Hematopoietic multipotent progenitor cell treated with erythropoietin and hydrocortisone succinate and interleukin-3 and kit ligand, for 8 days (in vitro differentiated cells): ENCODE measurements at places on chromosomes 3 and 15.
A peak's percentile ranks its signal among the peaks of the same experiment; 100 is the strongest.

DNA sequence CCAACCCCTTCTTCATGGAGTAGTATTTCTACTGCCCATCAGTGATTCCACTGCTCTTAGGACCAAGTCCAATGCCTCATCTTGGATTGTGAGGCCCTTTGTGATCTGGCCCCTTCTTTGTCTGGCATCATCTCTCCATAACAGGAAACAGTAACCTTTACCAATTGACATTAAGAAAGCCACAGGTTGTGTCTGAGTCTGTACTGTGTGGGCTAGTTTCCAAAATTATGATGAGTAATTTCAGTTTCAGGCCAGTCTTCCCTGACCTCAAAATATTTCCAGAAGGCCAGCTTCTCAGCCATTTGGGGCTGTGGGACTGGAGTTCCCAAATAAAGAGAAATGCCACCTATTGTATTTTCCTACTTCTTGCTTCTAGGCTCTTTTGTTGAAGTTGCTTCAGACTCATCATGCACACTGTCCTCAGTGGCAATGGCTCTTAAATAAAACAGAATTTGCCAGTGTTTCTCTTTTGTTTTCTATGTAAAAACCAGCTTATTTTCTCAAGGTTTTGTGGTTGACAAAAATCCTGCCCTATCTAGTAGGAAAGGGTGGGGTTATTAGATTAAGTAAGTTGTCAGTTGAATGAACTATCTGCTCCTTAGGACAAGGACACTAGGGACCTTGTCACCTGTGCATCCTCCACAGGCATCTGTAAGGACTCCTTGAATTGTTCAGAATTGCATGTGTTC, 47.0 kb upstream of the ACKR4 start:
- DNase-seq, result peak; percentile 21

- no peak for DNase-seq
Measured at GRCh38 chr3:33758281-33758680, 40.1 kb upstream of the PDCD6IP start.

GRCh38 chr15:64824929-64825430, 467 bp downstream of the PIF1 start:
- peak; percentile 38 for DNase-seq

DNA sequence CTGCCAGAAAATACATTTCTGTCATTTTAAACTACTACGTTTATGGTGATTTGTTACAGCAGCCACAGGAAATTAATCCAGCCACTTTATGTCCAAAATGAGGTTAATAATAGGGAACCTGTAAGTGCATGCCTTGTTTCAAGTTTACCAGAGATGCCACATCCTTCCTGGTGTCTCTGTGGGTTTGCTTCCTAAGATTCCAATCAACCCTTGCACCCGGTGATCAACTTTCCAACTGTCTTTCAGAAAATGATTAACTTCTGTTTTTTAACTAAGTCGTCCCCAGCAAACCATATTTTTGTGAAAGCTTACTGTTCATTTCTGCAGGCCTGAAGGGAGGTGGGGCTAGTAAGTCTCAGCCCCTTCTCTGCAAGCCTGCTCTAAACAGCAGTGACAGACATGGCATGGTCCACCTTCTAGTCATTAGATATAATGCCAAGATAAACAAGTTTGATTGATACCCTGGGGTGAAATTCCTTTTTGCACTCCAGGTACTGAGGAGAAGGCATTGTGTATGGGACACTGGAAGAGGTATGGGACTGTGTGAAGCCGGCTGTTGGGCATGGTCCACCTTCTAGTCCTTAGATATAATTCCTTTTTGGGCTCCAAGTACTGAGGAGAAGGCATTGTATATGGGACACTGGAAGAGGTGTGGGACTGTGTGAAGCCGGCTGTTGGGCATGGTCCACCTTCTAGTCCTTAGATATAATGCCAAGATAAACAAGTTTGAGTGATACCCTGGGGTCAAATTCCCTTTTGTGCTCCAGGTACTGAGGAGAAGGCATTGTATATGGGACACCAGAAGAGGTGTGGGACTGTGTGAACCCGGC, 11.1 kb upstream of the TMC3 start:
- no peak for DNase-seq

- no peak for DNase-seq
Measured at GRCh38 chr3:31725976-31726375, 193.3 kb downstream of the STT3B start.

DNA sequence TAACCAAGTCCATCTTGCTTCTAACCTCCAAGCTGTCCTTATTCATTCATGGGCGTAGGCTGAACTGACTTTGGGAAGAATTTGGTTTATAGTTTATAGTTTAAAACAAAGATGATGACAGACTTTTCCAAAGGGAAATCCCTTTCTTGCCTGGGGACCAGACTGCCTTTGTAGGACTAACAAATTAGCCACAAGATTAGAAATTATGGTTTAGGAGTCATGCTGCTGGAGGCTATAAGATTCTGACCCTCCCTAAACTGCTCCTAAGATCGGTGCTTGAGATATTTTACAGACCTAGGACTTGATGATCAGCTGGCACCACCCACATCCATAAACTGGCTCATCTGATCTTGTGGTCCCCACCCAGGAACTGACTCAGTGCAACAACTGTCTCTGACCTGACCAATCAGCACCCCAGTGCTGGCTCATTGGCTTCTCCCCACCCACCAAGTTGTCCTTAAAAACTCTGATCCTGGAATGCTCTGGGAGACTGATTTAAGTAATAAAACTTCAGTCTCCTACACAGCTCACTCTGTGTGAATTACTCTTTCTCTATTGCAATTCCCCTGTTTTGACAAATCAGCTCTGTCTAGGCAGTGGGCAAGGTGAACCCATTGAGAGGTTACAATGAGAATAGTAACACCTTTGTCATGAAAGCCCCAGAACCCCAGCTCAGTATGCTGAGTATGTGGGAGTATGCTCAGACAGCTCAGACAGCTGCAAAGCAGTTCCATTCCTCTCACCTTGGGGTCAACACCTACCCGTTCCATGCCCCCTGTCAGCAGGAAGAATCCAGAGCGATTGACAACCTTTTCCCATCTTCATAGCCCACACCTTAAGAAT, 51.6 kb upstream of the C15orf39 start:
- peak; percentile 91 for DNase-seq

GRCh38 chr3:157225001-157225400, 65.1 kb upstream of the CCNL1 start:
- no peak for DNase-seq

- DNase-seq, result peak; percentile 52
Measured at GRCh38 chr3:167691366-167691765, 37.6 kb upstream of the WDR49 start.

DNA sequence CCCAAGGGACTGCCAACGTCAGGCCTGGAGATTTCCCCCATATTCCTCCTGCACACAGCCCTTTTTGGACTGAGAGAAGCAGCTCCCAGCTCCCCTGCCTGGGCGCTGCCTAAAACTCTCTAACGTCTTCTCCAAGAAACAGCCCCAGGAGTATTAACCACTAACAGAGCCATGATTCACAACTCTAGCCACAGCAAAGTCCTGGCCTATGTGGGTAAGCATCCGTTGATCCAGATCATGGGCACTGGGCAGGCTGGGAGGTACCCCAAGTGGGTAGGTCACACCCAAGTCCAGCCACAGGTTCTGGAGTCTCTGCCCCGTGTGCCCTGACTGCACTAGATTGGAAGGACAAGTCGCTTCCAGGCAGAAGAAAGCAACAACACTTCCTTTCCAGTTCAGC, 31.9 kb downstream of the NBEAL2 start:
- DNase-seq, result no peak

DNA sequence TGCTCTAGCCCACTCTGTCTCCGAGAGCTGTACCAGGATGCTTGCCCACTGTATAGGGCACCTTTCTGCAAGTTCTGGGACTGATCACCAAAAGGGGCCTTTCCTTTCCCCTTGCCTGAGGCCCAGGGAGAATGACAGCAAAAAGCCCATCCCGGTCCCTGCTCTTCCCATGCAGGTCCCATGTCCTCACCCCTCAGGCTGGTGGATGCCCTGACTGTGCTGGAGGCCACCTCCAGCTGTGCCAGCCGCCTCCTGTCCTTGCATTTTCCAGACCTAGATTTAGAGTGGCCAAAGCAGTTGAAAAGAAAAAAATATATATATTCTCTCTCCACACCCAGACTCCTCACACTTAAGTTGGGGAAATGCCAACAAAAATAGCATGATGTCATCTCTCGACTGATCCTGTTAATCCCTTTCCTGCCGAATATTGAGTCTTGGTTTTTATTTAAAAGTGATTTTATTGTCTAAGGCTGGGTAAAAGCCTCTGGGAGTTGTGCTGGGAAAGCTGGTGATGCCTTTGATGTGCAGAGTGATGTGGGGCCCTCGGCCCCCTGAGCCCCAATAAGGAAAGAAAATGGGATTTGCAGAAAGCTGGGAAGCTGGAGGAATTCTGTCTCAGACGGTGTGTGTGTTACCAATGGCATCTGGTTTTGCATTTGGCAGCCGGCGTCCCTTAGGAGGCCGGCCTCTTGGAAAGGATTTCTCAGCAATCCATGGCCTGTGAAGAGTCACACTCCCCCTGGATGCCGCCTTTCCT, 29.3 kb upstream of the TPM1 start:
- no peak for DNase-seq

DNA sequence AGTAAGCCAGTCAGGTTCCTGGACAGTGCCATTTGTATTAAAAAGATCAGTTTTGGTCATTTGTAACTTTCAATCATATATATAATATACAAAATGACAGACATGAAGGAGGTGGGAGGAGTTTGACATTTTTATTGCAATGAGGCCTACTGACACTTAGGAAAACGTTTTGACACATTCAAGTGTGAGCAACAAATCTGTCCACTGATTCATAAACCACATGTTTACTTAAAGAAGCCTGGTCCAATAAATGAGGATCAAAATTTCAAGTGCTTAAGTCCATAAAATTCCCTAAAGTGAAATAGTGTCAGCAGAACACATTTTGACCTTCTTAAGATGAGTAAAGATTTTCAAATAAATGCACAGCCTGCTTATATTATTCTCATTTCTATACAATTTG, 137.3 kb downstream of the MECOM start:
- DNase-seq, result no peak

DNA sequence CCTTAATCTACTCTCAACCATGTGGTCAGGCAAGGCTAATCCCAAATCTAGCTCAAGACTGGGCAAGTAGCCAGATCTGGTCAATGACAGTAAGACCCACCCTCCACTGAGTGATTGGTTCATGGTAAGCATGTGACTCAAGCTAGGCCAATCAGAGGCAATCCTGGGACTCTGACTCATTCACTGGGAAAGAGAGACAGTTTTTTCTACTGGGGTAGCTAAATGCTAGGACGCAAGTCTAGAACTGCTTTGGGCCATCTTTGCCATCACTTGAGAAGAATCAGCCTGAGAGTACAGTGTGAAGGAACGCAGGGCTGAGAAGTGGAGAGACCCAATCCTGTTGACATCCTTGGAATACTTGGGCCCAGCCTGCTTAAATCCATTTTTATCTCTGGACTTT, 9.4 kb upstream of the RAD18 start:
- DNase-seq, result peak; percentile 81

DNA sequence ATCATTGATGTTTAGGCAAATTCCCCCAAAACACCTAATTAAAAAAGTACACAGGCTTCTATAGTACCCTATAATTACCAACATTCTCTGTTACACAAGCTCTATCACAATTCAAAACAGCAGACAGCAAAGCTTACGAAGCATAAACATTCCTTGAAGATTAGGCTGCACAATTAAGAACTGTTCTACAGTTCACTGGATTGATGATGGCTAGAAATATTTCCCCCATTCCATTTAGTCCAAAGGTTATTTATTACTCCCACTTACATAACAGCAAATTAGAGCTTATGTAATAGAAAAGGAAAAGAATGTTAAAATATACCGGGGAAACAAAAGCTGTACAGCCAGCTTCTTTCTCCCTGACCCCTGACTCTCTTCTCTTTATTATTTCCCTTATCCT, 49.3 kb downstream of the UACA start:
- DNase-seq, result no peak

DNA sequence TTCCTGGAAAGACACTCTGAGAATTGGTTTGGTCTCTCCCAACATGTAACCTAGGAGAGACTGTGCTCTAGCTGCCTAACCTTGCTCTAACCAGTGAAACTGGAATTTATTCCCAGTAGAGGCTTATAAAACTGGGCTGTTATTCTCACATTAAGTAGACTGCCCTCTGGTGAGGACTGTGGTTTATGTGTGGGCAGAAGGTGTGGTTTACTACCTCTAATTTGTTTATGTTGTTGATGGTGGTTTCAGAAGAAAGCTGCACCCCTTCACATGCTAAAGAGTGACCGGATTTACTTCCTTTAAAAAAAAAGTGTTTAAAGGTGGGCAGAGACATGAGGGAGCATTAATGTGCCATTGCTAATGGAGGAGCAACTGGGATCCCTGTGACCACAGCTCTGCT, 273.2 kb downstream of the MECOM start:
- DNase-seq, result peak; percentile 47

- DNase-seq, result no peak
Measured at GRCh38 chr15:62834686-62835329, 207.7 kb upstream of the TPM1 start.

- no peak for DNase-seq
Measured at GRCh38 chr3:150158943-150159625, 188.4 kb upstream of the PFN2 start.

- DNase-seq, result no peak
Measured at GRCh38 chr3:103977417-103977816, 1389.3 kb upstream of the ALCAM start.

- DNase-seq, result no peak
Measured at GRCh38 chr3:110859336-110859735, 212.3 kb upstream of the NECTIN3 start.

DNA sequence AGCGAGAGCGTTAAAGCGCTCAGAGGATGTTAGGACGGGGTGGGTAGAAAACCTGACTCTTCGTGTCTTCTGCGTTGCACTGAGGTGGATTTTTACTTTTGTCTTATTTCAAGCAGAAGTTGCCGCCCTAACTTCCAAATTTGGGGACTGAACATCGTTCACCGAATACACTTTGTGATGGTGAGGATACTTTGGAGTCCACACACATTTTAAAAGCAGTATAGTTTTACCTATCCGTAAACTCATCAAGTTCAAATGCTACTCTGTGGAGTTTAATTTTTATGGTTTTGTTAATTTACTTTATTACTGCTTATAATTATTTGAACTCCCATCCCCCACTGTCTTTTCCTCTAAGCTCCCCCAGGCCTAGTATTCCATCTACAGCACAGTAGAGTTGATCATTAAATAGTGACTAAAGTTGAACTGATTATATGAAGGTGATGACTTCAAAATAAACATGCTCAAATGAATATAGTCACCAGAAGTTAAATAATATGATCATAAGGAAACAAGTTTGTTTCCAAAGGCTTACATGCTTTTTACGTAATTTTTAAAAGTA, 617 bp upstream of the EOGT start:
- no peak for DNase-seq

GRCh38 chr3:88408935-88409334, 259.2 kb downstream of the C3orf38 start:
- no peak for DNase-seq

- no peak for DNase-seq
Measured at GRCh38 chr15:67832897-67833709, 6.7 kb downstream of the RNU6-1 start.
